ENCODE measurements at places on chromosomes 1 and 21. TPM values are rescaled to one million over a fixed set of nuclear protein-coding genes. Genes with fewer than 3 reads are reported as not detected.

The CREB3L4 gene
- total RNA-seq = 9.8 TPM

The PADI3 gene
- 5.7 TPM for total RNA-seq

The OR2T5 gene
- not detected for total RNA-seq

The EPHB2 gene
- total RNA-seq = not detected

GRCh38 chr1:175287377-175287776 lies 94.8 kb upstream of the KIAA0040 start:
- DNase-seq = no peak

GRCh38 chr1:151535326-151536271 lies 4.5 kb upstream of the TUFT1 start:
- DNase-seq = no peak

- DNase-seq = no peak
Observed at GRCh38 chr1:53681351-53681976, 57.5 kb downstream of the GLIS1 start.

DNA sequence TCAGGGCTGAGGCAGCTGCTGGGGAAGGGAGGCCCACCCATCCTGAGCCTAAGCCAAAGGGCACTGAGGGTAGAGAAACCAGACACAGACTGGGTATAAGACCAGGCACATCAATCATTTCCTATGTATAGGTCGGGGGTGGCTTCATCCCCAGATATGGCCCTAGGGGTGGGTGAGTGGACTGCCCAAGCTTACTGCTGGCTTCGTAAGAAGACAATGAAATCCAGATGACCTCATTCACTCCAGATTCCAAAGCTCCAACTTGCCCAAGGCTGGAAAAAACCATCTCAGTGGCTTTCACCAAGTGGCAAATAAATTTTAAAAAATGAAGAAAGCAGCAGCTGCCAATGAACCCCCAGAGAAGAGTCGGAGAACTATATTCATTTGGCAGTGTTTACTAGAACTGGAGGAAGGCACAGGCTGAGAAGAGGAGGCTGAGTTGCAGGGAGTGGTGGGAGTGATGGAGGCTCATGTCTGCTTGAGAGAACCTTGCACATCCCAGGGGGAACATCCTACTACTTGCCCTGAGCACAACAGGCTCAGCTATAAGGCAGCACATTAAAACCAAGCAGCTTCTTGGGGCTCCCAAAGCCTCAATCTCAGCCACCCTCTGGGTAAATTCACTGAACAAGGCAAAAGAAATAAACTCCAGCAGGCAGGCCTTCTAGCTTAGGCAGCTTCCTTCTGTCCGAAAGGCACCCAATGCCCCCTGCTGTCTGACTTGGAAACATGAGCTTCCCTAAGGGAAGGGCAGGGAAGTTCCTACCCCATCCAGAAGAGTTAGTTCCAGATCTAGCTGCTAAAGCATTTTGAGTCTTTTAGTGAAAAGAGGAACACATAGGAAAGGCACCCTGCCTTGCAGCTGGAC lies 14.1 kb downstream of the PEA15 start:
- DNase-seq = peak; percentile 45

DNA sequence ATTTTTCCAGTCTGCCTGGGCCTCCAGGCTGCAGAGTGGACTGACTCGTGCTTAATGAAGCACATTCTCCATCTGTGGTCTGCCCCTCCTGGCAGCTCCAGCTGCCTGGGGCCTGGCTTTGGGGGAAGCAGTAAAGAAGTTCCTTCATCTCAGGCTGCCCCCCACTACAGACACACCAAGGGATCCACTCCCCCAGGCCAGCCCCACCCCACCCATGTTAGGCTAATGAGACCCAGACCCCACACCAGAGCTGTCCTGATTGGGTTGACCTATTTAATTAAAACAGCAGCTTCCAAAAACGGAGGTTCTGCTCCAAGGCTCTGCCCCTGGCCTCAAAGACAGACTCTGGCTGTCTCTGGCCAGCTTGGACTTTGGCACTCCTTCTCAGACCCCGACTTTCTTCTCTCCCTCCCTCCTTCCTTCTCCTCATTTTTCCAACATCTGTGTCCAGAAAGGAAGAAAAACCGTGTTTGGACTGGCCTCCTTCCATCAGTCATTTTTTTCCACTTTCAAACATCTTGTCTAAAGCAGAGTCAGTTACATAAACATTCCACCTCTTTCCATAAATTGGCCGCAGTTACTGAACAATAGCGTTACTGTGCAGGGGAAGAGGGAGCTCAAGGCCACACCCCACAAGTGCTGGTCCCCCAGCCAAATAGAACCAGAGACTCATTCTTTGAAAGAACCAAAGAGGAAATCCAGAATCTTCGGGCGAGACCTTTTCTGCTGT lies 29.7 kb downstream of the SERTAD4 start:
- DNase-seq = no peak

- no peak for DNase-seq
Observed at GRCh38 chr1:230366504-230366915, 59.6 kb downstream of the PGBD5 start.

GRCh38 chr1:25099343-25099951 lies 132.9 kb downstream of the SYF2 start:
- DNase-seq = no peak

DNA sequence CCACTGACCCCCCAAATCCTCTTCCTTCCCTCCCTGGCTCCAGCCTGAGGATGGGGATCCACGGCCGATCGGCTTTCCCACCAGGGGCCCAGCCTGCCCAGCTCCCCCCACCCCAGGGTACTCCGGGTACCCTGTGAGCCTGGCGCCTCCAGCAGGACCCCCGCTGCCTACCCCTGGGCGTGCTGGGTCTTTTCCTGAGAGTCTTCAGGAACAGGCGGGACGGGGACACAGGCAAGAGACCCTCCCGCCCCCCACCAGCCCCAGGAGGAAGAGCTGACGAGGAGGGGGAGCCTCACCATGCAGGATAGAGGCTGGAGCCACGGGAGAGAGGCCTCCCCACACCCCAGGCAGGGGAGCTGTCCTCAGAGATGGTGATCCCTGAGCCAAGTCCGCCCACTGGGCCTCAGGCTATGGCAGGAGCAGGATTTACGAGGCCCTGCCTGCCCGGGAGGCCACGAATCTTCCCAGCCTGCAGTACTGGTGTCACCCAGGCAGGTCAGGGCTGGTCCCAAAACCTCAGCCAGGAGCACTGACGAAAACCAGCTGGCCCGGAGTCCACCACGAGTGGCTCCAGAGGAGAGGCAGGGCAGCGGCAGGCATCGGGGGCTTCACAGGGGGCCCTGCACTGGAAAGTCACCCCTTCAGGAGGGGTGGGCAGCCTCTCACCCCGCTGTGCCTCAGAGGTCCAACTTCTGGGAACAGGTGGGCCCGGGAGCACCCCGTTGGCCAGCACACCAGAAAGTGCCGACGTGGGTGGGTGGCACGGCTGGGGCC lies 58.0 kb downstream of the MEGF6 start:
- DNase-seq = peak; percentile 59

DNA sequence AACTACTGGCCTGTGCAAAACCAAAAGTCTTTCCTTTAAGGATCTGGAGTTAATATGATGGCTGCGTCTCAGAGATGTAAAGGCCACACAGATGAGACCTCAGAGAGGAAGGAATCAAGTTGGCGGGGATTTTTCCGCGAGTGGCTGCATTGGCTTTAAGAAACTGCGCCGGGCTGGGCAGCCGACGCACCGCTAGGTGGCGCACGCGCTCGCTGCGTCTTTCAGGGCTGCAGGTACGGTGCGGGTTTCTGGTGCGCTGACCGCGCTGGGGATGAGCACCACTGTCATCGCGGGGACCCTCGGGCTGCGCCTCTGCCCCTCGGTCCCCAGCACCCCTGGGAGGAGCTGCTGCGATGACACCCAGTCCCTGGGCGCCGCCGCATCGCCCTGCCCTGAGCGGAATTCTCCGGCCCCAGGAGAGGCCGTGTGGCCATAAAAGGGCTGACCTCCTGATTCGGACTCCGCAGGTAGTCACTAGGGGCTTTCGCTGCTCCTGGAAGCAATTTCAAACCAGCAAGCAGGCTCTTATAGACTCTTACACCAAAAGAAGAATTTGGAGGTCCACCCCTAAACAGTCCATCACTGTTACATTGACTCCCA lies 241.0 kb downstream of the KCNJ6 start:
- no peak for DNase-seq

GRCh38 chr1:18440385-18441226 lies 40.1 kb upstream of the KLHDC7A start:
- DNase-seq = no peak

- no peak for DNase-seq
Observed at GRCh38 chr1:67937651-67938050, 104.4 kb upstream of the GNG12 start.

GRCh38 chr1:107048241-107048640 lies 8.2 kb upstream of the PRMT6 start:
- DNase-seq = no peak

DNA sequence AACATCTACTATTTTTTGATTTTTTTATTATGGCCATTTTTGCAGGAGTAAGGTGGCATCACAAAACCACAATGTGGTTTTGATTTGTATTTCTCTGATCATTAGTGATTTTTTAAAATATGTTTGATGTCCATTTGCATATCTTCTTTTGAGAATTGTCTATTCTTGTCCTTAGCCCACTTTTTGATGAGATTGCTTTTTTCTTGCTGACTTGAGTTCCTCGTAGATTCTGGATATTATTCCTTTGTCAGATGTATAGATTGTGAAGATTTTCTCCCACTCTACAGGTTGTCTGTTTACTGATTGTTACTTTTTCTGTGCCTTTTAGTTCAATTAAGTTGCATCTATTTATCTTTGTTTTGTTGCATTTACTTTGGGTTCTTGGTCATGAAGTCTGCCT lies 375.7 kb downstream of the ST6GALNAC3 start:
- DNase-seq = no peak

DNA sequence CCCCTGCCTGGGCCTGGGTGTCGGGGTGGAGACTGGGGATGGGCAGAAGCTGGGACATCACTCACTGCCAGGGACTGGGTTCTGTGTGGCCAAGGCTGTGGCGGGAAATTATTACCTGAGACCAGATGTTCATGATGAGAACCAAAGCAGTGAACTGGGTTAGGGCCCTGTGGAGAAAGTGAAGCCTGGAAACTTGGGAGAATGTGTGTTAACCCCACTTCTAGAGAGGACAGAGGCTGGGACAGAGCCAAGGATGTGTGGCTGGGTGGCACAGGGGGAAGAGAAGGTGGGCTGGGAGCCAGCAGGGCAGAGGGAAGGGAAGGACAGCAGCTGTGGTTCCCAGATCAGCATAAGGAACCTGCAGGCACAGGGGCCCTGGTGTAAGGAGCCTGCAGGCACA lies 31.3 kb downstream of the CNIH3 start:
- DNase-seq = no peak

GRCh38 chr1:186828611-186829454 lies at the start of gene PLA2G4A:
PLA2G4A (plus strand) TSS chr1:186828949; CDS start chr1:186854355, 25,406 bp downstream.
- peak; percentile 87 for DNase-seq

DNA sequence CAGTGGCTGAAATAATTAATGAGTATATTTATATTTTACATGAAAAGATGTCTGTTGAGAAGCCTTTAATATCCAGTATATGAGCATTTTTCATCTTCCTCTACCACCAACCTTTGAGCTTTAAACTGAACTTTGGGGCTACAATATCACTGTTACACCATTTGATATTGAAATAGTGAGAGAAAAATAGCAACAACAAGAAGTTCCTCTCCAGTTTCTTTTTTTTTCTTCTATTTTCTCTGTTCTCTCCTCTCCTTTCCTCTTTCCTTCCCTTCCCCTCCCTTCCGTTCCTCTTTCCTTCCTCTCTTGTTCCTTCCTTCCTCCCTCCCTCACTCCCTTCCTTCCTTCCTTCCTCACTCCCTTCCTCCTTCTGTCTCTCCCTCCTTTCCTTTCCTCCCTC lies 1591.4 kb downstream of the PLA2G4A start:
- DNase-seq = no peak

- peak; percentile 4 for DNase-seq
Observed at GRCh38 chr1:27192039-27192529, 37.2 kb upstream of the SLC9A1 start.

- no peak for DNase-seq
Observed at GRCh38 chr1:220884109-220884980, 5.1 kb downstream of the HLX start.

DNA sequence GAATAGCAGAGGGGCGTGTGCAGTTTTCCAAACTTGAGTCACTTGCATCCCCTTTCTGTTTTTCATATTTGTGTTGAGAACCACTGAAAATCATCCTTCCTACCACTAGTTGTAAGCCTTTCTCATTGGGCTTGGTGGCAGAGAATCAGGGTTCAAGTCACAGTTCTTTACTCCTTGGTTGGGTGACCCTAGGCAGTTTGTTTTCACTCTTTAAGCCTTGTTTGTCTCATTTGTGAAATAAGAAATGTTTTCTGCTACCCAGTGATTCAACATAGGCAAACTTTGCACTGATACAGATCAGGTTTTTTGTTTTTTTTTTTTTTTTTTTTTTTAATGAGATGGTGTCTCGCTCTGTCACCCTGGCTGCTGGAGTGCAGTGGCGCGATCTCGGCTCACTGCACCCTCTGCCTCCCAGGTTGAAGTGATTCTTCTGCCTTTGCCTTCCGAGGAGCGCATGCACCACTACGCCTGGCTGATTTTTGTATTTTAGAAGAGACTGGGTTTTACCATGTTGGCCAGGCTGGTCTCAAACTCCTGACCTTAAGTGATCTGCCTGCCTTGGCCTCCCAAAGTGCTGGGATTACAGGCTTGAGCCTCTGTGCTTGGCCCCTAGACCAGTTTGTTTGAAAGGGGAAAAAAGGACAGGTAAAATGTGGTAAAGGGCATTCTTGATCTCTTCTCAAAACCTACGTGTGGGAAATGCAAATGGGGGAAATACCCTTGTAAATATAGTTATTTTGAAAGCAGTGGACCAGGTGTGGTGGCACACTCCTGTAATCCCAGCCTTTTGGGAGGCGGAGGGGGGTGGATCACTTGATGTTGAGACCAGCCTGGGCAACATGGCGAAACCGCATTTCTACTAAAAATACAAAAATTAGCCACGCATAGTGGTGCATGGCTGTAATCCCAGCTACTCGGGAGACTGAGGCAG lies 3.2 kb downstream of the CLIC4 start:
- DNase-seq = no peak
